Activated naive CD8-positive, alpha-beta T cell treated with anti-CD3 and anti-CD28 coated beads, Interleukin-2, amount 50 U/mL, for 24 hours (primary cell): ENCODE measurements at places on chromosomes 11 and 22.

DNA sequence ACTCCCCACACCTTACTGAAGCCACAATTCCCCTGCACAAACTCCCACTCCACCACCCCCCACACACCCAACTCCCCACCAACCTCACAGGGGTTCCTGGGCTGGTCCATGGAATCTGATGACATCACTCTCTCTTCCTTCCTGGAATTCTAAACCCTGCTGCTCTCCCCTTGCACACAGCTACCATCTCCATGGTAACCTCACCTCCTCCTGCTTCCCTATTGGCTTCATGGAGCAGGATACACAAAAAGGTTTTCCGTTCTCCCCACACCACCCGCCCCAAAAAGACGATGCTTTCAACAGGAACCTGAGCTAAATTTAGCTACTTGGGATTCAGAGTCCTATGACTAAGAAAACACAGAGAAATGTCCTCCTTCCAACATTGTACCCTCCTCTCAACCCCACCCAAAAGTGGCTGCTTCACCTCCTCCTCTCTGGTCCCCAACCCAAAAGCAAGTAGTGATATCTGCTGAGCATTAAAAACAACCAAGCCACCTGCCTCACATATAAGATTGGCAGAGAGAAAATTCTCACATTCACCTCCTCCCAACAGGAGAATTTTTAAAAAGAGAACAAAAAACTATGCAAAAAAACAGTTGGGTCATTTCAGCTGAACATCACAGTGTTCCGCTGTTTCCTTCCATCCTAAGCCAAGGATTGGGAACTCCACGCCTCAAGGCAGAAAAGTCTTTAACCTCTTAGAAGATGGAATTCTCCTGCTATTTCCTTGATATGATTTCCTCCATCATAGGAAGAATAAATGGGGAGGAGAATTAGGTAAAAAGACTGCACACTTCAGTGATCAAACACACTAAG is 66.9 kb downstream of the RBFOX2 start:
- no peak overlapping the region for H3K27ac ChIP-seq
- H3K4me1 ChIP-seq, result no peaks in the 10 kb centered on the region
- DNase-seq, result no peak
- no peak overlapping the region for H3K4me3 ChIP-seq
- no peaks in the 10 kb centered on the region for H3K36me3 ChIP-seq
- peaks cover 5% of the 10 kb centered on the region for H3K27me3 ChIP-seq

GRCh38 chr11:108838792-108839105 is 173.9 kb downstream of the DDX10 start:
- DNase-seq, result no peak
- H3K36me3 ChIP-seq, result peaks cover 33% of the 10 kb centered on the region
- H3K27me3 ChIP-seq, result no peaks in the 10 kb centered on the region
- peaks cover under 1% of the 10 kb centered on the region for H3K4me1 ChIP-seq
- H3K4me3 ChIP-seq, result no peak overlapping the region

GRCh38 chr22:37827056-37827455 is 3.9 kb downstream of the GALR3 start:
- H3K4me1 ChIP-seq, result peaks cover 3% of the 10 kb centered on the region
- peaks cover 10% of the 10 kb centered on the region for H3K36me3 ChIP-seq
- no peak overlapping the region for H3K27ac ChIP-seq
- H3K4me3 ChIP-seq, result no peak overlapping the region
- no peak for DNase-seq
- H3K27me3 ChIP-seq, result peaks cover 17% of the 10 kb centered on the region

DNA sequence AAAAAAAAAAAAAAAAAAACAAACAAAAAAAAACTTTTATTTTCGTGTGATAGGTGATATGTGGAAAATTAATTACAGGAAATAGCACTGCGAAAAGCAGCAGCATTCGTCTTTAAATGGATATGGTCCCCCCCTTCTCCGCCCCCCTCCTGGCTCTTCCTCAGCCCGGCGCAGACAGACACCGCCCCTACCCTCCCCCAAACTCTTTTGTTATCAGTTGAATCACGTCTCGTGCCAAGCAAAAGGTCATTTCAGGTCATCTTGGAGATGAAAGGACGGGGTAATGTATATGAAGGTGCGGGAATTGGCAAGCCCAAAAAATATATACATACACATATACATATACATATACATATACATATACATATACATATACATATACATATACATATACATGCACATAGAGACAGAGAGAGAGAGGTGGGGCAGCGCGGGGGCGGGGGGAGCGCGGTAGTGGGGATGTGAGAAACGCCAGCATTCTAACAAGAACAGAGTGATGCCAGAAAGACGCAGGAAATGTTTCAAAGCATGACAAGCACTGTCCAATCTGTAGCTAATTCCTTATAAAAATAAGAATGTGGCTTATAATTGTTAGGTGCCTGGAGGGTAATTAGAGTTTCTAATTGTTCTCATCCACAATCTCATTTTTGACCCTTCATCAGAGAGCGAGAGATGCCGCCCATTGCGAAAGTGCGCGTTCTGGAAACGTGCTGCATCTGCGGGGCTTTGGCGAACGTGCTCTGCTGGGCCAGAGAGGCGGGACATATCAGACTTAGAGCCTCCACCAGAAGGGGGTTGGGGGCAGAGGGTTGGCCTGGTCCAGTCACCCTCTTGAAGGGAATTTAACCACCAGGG is 214.5 kb upstream of the UBASH3B start:
- H3K4me3 ChIP-seq, result no peak overlapping the region
- H3K4me1 ChIP-seq, result no peaks in the 10 kb centered on the region
- DNase-seq, result no peak

DNA sequence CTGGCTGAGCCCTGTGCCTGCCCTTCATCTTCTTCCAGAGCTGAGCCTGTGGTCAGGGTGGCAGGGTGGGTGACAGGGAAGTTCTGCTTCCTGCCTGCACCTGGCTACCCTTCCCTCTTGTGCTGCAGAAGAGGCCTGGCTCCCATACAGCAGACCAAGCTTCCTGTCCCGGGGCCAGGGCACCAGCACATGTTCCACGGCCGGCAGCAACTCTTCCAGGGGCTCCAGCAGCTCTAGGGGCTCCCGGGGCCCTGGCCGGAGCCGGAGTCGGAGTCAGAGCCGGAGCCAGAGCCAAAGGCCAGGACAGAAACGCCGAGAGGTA is 15.0 kb downstream of the ROBO3 start:
- H3K4me3 ChIP-seq, result no peak overlapping the region
- no peak overlapping the region for H3K27ac ChIP-seq
- no peak for DNase-seq
- peaks cover 14% of the 10 kb centered on the region for H3K4me1 ChIP-seq

- H3K36me3 ChIP-seq, result no peaks in the 10 kb centered on the region
- no peak for DNase-seq
- H3K27ac ChIP-seq, result no peak overlapping the region
- no peak overlapping the region for H3K4me3 ChIP-seq
Observed at GRCh38 chr22:41009222-41009948, 58.2 kb downstream of the RBX1 start.

- DNase-seq, result no peak
- H3K4me1 ChIP-seq, result peaks cover 9% of the 10 kb centered on the region
- H3K36me3 ChIP-seq, result no peaks in the 10 kb centered on the region
- no peak overlapping the region for H3K27ac ChIP-seq
Observed at GRCh38 chr22:25969286-25969685, 200.0 kb upstream of the SEZ6L start.

DNA sequence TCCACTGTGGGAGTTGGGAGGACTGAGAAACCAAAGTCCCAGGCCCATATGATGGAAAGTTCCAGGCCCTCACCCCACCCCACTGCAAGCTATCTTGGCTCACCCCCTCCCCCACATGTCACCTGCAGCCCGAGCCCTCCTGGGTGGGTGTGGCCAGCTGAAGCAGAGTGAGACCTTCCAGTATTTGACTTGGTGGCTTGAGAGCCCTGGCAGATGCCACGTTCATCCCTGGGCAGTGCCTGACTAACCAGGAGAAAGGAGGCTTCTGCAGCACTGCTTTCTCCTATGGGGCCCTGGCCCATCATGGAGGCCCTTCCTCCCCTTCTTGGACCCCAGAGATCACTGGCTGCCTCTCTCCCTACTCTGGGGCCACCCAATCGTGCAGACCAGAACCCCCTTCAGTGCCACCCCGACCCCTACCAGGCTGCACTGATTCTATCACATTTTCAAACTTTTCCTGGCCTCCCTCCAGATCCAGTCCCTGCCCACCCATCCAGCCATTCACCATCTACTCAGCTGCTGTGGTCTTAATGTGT is 38.1 kb upstream of the WNT11 start:
- H3K27ac ChIP-seq, result no peak overlapping the region
- H3K4me3 ChIP-seq, result no peak overlapping the region
- H3K27me3 ChIP-seq, result no peaks in the 10 kb centered on the region
- no peaks in the 10 kb centered on the region for H3K4me1 ChIP-seq

DNA sequence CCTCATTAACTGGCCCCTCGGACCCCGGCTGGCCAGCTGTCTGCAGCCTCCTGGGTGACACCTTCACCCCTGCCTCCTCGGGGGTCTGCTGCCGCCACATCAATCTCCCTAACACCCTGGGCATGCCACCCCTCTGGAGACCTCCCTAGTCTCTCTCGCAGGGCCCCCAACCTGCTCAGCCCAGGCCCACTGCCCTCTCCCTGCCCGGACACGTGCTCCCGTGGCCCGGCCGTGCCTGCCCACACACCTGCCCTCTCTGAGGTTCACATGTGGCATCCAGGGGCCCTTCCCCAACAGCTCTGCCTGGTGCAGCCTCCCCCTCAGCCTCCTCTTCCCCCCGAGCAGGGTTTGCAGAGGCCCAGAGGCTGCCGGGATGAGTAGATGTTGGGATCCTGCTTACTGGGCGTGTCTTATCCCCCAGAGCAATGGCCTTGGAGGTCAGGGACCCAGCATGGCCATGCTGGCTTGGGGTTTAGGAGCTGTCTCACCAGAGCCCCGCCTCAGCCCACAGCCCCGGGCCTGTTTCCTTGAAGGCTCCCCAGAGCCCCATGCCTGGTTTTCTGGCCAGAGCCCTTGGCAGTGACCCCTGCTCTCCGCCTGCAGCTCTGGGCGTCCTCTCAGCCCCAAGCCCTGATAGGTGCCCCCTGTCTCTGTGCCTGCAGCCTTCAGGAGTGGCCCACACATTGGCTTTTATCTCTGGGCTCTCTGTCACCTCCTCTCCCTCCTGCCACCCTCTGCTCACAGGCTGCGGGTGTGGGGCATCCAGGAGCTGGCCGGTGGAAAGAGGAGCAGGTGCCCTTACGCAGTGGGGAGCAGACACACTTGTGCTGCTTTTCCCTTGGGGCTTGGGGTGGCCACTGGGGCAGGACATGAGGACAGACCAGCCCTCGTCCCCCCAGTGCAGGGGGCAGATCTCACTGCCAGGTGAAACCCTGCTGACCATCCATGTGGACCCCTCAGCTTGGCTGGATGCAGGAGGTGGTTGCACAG is 25.7 kb upstream of the SEPTIN5 start:
- H3K4me3 ChIP-seq, result no peak overlapping the region
- H3K4me1 ChIP-seq, result no peaks in the 10 kb centered on the region
- no peak for DNase-seq

DNA sequence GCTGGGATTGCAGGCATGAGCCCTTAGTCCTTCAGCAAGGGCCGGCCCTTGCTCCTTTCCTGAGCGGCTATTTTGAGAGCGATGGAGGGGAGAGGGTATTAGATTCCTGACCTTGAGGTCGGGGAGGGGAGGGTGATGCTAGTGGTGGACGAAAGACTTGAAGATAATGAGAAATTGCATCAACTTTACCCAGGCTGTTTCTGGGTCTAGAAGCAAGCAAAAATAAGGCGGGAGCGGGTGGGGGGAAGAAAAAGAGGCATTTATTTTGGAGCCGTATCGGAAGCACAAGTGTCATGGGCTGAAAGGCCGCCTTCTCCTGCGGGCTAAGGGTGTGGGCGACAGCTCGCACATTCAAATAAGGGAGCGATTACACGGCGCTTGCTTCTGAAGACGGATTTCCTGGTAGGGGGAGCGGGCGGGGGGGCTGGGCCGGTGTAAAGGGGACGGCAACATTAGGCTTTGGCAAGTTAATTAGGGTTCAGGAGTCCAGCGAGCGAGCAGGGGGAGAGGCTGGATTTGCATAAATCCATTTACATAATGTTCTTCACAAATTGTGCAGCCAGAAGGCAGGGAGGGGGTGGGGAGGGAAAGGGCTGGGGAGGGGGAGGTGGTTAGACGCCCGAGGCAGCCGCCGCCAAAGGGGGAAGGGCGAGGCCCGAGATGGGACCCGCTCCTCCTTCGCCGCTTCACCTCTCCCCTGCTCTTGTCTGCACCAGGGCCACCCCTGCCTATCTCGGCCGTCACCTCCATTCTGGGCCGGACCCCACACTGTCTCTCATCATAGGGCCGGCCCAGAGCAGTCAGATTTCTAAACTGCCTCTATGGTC is 245.9 kb downstream of the MIAT start:
- no peak overlapping the region for H3K27ac ChIP-seq
- peaks cover 7% of the 10 kb centered on the region for H3K4me1 ChIP-seq
- H3K36me3 ChIP-seq, result no peaks in the 10 kb centered on the region
- peak; percentile 10 for DNase-seq
- H3K27me3 ChIP-seq, result peaks cover 46% of the 10 kb centered on the region
- peak overlapping the region; percentile 59 for H3K4me3 ChIP-seq

- DNase-seq, result no peak
- no peaks in the 10 kb centered on the region for H3K4me1 ChIP-seq
- peaks cover 6% of the 10 kb centered on the region for H3K36me3 ChIP-seq
- no peak overlapping the region for H3K27ac ChIP-seq
- H3K4me3 ChIP-seq, result no peak overlapping the region
Observed at GRCh38 chr11:94219771-94220170, 84.6 kb upstream of the IZUMO1R start.

DNA sequence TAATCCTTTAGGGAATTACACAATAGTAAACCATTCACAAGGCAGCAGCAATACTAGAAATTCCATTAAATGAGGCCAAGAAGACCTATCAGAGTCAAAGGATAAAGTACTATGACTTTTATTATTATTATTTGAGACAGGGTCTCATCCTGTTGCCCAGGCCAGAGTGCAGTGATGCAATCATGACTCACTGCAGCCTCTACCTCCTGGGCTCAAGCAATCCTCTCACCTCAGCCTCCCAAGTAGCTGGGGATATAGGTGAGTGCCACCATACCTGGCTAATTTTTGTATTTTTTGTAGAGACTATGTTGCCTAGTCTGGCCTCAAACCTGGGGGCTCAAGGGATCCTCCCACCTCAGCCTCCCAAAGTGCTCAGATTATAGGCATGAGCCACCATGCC is 51.8 kb downstream of the TTC28 start:
- H3K36me3 ChIP-seq, result no peaks in the 10 kb centered on the region
- peaks cover 40% of the 10 kb centered on the region for H3K27me3 ChIP-seq
- no peaks in the 10 kb centered on the region for H3K4me1 ChIP-seq
- DNase-seq, result no peak
- no peak overlapping the region for H3K4me3 ChIP-seq

DNA sequence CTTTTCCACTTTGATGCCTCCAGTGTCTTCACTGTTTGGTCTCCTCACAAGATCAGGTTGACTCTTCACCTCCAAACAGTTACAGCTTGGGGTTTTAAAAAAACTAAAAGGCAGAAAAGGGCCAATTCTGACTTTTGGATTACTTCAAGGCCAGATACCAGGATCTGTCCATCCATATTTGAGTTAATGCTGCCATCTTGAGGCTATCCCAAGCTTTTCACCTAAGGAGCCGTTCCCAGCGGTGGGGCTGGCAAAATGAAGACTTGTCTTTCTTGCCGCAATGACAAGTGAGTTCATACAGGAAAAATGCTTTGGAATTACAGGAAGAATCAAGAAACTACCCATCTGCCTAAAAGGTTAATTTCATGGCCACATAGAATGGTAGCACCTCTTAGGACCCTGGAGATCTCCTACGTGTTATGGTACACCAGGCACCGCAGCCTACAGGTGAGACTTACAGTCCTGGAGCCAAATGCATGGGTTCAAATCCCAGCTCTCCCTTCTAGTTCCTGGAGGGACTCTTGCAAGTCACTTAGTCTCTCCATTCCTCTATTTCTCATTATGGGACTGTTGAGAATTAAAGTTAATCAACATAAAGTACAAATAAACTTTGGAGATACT is 6.0 kb upstream of the OR5B21 start:
- no peak overlapping the region for H3K4me3 ChIP-seq
- H3K4me1 ChIP-seq, result no peaks in the 10 kb centered on the region
